ENCODE measurements at places on chromosomes 4 and X. TPM values are rescaled to one million over a fixed set of nuclear protein-coding genes. Genes with fewer than 3 reads are reported as not detected.
A peak's percentile ranks its signal among the peaks of the same experiment; 100 is the strongest.

GRCh38 chr4:31617667-31618066, 897.5 kb downstream of the PCDH7 start:
- DNase-seq = no peak

GRCh38 chr4:56215901-56216300, 171.4 kb downstream of the AASDH start:
- peak; percentile 7 for DNase-seq

TRPC5OS gene
- not detected for total RNA-seq

DNA sequence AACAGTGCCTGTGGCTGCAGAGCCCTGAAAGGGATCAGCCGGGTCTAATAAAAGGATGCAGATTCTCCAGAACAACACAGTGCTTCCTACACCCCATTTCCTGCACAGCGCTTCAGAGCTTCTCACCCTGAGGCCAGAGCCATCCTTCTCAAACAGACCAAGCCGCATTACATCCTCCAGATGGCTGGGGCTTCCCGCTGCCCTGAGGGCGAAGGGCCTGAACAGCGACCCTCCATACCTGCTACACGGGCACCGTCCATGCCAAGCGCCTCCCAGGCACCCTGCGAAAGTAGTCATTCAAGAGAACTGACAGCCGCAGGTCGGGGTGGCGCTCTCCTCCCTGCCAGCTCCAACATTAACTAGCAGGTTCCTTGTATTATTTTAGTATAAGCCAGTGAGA, 36.5 kb downstream of the ACOX3 start:
- DNase-seq = no peak

DNA sequence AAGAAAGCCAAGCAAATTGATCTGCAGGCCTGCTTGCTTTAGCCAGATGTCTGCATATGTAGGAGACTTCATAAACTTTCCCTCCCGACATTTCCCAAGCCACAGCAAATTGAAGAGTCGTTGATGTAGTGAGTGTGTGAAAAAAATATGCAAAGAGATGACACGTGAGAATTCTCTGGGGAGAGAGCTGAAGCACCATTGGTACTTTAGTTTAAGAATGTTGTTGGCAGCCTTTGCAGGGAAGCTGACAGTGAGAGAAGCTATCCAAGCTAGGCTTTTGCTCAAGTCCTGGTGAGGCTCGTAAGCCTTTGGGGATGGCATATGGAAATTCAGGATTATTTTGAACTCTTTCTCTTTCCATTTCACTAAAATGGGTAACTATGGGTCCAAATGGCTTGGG, 87.5 kb downstream of the GLRA2 start:
- DNase-seq = no peak

- DNase-seq = no peak
Observed at GRCh38 chr4:22683726-22684125, 9.0 kb upstream of the GBA3 start.

CXorf65 gene
- not detected for total RNA-seq

GRCh38 chr4:175325230-175325629, 407.1 kb downstream of the ADAM29 start:
- no peak for DNase-seq

DNA sequence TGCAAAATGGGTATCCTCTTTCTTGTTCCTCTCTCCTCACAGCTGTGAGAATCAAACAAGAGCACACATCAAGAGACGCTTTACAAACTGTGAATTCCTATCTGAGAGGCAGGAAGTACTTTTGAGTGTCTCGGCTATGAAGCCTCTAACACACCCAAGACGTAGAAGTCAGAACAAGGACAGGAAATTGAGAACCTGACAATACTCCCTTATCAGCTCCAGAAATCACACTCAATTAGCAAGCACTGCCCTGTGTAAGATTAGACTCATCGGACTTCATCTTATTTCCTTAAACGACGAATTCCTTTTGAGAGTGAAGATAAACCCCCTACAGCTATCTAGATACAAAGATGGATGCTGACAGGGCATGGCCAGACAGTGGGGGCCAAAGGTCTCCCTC, 50.7 kb upstream of the CRMP1 start:
- no peak for DNase-seq

DNA sequence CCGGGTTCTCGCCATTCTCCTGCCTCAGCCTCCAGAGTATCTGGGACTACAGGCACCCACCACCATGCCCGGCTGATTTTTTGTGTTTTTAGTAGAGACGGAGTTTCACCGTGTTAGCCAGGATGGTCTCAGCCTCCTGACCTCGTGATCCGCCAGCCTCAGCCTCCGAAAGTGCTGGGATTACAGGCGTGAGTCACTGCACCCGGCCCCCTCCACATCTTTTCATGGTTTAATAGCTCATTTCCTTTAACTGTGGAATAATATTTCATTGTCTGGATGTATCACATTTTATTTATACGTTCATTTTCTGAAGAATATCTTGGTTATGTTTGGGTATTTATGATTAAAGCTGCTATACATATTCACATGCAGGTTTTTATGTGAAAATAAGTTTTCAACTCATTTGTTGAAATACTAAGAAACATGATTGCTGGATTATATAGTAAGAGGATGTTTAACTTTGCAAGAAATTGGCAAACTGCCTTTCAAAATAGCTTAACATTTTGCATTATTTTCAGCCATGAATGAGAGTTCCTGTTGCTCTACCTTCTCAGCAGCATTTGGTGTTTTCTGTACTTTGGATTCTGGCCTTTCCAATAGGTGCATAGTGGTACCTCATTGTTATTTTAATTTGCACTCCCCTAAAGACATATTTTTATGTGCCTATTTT, 591.9 kb downstream of the TECRL start:
- no peak for DNase-seq

- no peak for DNase-seq
Observed at GRCh38 chr4:140156529-140157171, 2.7 kb upstream of the MAML3 start.

GRCh38 chrX:115709039-115709438, 148.1 kb downstream of the PLS3 start:
- DNase-seq = no peak

GRCh38 chr4:121950680-121951520, 960 bp downstream of the TRPC3 start:
- peak; percentile 26 for DNase-seq

GRCh38 chrX:48677516-48677915, 6.1 kb upstream of the WAS start:
- no peak for DNase-seq

GAGE12J gene
- total RNA-seq = not detected

DNA sequence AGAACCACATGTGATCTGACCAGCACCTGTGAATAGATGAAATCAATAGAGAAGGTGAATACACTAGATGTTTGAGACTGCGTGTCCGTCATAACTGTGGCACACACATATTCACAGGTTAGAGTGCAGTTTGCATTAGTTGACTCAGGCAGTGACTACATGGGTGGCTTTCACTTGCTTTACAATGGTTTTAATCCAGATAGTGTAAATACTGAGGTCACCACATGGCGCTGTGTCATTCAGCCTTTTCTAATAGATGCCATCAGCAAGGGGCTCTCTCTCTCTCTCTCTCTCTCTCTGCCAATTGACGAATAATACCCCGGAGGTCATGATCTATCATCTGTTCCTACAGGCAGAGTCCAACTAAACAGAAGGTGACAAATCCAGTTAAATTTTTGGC, 30.7 kb upstream of the FGF13 start:
- no peak for DNase-seq

GRCh38 chr4:102575369-102576129, 74.4 kb downstream of the NFKB1 start:
- no peak for DNase-seq

DNA sequence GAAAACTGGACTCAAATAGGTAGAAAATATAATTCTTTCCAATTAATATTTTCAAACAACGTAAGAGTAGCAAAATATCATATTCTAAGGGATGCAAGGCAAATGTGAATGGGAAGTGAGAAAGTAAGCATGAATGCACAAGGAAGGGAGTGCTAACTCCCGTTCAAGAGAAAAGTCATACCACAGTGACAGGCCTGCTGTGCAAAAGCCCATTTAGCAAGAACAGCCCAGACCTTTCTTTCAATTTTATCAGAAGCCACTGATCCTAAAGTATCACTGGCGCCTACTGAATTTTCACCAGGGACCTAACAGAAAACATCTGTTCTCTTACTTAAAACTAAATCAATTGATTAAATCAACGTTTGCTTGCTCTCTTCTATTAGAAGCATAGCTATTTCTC, 157.9 kb upstream of the DKK2 start:
- no peak for DNase-seq

DNA sequence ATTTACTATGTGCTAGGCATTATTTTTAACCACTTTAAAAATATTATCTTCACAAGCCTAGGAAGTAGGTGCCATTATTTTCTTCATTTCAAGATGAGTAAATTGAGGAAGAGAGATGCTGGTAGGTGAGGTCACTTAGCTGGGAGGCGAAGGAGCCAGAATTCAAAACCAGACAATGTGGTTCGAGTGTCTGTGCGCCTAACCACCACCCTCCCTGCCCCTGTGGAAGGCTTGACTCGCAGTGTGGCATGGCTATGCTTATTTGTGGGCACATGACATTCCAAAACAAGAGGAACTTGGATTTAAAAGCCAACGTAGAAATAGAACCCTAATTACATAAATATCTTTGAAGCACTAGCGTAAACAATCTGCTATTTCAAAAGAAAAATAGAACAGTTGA, 226.6 kb upstream of the PITX2 start:
- DNase-seq = no peak

TMSB15A gene
- 11.2 TPM for total RNA-seq

DNA sequence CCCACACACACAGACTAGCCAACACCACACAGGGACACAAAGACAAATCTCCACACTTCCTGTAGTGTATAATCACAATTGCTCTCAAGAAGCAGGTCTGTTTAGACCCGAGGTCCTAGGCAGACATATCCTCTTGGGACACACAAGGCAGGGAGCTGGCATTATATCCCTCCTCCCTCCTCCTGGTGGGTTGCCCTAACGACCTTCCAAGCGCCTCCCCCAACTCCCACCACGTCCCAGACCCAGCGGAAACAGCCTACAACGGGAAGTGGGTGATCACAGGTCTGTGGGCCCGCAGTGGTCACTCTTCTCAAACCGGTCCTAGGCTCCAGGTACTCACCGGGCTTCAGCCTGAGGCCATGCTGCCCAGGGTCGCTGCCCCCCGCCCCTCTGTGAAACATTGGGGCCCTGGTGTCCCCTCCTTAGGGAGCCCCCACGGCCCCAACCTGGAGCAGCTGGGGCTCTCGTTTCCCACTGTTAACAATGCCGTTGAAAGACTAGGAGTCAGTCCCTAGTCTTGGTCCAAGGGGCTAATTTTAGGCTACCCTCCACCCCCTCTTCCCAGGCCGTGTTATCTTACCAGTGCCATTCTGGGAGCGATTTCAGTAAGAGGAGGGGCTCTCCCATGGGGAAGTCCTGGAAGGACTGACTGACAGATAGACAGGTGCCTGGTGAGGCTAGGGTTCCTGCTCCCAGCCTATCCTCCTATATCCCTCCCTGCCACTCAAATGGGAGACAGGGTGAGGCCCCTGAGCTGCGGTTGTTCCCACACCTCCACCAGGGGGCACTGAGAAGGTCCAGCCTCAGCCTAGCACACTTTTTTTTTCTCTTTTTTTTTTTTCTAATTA, at the start of gene ASB12:
ASB12 (minus strand) TSS at position 485 of the 848 bp plus-strand sequence. CDS start 4,957 bp downstream, outside the sequence.
- DNase-seq = no peak

AGTR2 gene
- total RNA-seq = 0.13 TPM

DNA sequence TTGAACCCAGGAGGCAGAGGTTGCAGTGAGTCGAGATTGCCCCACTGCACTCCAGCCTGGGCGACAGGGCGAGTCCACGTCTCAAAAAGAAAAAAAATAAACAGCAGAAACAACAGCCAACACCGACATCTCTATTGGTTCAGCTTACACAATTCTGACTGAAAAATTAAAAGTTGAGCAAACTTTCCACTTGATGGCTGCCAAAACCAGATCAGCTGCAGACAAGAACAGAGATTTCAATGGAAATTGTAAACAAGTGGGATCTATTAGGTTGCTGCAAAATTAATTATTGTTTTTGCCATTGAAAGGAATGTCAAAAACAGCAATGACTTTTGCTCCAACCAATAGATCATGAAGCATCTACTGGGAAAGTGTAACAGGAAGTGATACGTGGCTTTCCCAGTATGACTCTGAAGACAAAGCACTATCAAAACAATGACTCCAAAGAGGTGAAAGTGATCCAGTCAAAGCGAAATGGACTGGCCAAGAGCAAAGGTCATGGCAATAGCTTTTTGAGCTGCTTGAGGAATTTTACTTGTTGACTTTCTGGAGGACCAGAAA, 26.3 kb downstream of the UPF3B start:
- DNase-seq = no peak

DNA sequence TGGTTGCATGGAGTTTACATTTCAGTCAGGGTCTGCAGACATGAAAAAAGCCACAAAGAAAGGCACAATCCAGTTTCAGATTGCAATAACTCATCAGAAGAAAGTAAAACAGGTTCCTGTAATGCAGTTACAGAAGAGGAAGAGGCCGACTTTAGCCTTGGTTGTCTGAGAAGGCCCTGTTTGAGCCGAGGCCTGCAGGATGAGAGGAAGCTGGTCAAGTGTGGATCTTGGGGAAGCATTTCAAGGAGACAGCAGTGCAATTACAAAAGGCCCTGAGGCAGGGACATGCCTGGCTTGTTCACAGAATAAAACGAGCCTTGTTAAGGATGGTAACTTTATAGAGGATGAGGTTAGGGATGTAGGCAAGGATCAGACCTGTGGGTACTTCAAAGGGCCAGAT, 62.4 kb downstream of the AFF2 start:
- no peak for DNase-seq

ADH4 gene
- not detected for total RNA-seq

DNA sequence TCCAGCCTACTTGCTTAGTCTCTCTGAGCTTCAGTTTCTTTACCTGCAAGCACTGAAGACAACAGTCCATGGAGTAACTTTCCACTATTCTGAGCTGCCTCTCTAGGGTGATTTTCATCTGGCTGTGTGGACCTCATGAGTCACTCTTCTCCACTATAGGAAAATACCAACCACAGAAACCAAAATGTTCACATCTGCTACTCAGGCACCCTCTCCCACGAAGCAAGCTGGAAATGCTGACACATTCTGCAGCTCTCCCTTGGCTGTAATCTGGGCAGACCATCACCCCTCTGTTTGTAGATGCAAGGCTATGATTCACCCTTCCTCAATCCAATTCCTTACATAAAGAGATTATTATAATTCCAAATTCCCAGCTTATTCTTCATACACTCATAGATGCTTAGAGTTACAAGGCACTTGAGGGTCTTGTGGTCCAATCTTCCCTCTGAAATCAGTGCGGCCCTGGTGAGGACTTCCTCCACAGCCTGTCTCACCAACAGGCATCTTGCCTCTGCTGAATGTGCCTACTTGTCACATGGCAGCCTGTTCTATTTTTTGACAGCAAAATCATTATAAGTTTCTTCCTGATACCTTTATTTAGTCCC, 97.0 kb upstream of the LNX1 start:
- no peak for DNase-seq

GRCh38 chr4:16772366-16772850, 126.0 kb downstream of the LDB2 start:
- no peak for DNase-seq

GRCh38 chr4:8303081-8303480, 33.5 kb downstream of the HTRA3 start:
- DNase-seq = no peak

DNA sequence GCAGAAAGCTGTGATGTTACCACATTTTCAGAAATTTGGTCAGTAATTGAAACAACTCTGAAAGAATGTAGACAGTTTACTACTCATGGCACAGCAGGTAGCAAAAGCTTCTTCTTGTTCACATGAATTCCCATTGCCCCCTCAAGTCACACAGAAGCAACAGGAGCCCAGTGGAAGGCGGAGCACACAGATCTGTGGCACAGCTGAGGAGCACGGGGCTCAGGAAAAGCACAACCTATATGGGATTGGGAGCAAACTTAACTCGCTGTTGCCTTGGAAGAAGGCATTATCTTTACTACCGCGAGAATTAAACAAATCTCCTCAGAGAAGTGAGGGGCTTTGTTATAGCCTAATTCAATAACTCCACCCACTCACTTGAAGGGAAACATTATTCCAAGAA, 358.5 kb downstream of the SPOCK3 start:
- no peak for DNase-seq

LRAT gene
- 0.64 TPM for total RNA-seq
